ENCODE measurements at places on chromosomes 5 and 9.

GRCh38 chr9:131203431-131204218 is 72.7 kb downstream of the FAM78A start:
- no peak for DNase-seq

- no peak for DNase-seq
Measured at GRCh38 chr9:130029223-130029973, 13.6 kb downstream of the FNBP1 start.

DNA sequence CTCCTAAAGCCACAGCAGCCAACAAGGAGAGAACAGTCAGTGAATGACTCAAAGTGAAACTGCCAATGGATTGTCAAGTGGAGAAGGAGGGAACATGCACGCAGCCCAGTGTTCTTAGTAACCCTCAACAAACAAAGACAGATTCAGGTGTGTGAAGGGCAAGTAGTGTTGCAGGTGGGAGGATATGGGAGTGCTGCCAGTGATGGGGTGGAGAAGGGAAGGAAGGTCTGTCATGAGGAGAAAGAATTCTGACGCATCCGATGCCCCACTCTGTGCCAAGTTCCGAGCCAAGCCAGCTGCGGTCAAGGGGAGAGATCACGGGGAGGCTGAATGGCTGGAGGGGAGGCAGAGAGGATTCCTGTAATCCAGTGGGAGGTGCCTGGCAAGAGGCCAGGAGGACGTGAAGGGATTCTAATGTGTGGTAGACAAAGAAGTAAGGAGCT is 56.5 kb downstream of the CAST start:
- DNase-seq = no peak

DNA sequence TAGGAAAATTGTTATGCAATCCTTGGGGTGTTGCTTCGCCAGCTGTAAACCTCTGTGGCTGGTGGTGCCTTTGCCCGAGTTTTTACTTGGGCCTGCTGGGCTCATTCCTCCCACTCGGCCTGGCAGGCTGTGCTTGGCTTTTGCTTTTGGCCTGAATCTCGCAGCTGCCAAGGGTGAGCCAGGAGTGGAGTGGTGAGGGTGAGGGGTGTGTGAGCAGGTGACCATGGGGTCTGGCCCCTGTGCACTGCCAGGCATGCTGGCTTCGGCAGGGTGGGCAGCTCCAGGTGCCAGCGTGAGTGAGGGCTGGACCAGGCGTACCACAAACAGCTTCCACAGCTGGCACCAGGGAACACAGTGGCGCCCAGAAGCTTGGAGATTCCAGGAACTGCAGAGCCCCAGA is 12.6 kb upstream of the DHFR start:
- no peak for DNase-seq

DNA sequence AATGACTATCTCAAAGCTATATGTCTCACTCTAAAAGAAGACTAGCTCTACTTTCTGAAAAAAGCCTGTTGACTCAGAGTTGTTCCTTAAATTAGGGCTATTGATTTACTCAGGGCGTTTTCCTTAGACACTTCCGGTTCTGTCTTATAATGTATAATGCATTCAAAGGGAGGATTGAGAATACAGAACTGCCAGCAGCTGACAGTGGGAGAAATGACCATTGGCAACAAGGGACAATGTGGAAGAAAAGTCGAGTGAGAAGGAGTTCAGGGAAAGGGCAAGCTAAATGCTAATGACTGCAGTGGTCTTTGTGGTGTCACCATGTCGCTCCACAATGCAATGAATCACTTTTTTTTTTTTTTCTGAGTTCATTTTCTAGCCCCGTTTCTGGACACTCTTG is 65.7 kb upstream of the ANKH start:
- no peak for DNase-seq

- no peak for DNase-seq
Measured at GRCh38 chr5:60256546-60256945, 363.0 kb upstream of the PDE4D start.

DNA sequence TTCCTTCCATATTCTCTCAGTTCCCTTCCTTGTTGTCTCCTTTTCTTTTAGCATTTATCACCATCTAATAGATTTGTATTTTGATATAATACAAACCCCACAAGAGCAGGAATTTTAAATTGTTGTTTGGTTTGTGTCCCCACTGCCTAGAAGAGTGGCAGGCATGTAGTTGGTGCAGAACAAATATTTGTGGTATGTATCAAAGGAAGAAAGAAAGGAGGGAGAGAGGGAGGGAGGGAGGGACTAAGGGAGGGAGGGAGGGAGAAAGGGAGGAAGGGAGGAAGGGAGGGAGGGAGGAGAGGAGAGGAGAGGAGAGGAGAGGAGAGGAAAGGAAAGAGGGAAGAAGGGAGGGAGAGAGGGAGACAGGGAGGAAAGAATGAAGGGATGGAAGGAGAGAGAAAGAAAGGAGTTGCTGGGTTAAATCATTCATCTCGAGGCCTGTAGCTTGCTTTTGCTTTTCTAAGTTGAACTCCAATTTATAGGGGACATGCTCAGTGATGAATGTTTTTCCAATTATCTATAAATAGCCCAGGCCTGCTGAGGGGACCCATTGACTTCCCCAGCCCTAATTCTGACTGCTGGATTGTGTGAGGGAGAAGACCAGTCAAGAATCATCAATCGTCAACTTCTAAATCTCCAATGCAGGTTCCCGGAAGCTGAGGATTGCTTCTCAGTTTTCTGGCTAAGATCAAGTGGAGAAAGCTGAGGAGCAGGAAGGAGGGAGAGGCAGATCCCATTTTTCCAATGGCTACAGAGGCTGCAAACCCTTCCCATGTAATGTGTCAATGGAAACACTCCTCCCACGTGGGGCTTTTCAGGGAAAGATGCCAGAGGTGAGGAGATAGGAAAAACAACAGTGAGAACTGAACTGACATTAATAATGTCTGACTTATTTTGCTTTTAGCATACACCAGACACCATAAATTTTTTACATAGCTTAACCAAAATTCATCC is 320.7 kb downstream of the ASTN2 start:
- DNase-seq = no peak

DNA sequence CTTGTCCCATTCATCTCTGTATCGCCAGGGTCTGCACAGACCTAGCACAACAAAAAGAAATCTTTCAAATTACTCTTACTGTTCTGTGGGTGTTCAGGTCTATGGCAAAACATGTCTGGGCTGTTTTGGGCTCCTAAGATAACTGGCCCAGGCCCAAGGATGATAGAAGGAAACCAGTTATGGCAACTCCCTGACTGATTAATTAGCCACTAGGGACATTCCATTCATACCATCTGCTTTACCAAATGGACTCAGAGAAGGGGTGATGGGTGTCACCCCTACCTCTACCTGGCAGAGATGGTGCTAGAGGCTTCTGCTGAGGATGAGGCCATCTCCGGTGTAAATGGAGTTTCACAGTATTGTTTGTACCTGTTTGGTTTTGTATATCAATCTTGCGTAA is 1.9 kb downstream of the SLC31A2 start:
- no peak for DNase-seq

DNA sequence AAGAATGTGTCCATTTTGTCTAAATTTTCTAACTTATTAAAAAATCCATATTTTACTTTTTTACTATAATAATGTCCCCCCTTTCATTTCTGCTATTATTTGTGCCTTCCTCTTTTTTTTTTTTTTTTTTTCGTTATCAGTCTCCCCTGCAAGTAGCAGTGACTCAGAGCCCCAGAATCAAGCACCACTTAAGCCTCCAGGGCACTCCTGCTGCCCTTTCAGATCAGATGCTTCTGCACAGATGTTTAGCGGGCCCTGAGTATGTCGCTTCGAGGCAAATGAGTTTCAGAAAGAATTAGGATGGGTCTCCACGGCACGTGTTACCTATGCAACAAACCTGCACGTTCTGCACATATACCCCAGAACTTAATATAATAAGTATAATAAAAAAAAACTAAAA is 11.7 kb downstream of the MED7 start:
- DNase-seq = no peak

- no peak for DNase-seq
Measured at GRCh38 chr5:14298126-14298847, 155.1 kb downstream of the TRIO start.

GRCh38 chr5:141874262-141874964 is 3.8 kb downstream of the PCDH1 start:
- DNase-seq = no peak

DNA sequence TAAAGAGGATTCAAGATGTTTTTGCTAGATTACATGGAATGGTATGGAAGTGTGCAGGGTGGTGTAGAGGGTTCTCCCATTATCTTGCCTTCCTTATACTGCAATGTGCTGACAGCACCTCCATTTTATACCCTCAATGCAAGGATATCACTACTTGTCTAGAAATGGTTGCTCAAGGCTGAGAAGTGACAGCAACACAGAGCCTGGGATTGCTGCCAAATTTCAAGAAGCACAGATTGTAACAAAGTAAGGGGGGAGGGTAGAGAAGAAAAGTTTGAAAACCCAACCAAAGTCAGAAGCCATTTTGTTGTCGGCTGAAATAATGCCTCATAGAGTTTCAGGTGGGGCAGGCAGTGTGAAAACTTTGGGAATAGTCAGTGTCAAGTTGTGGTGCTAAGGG is 29.8 kb downstream of the PCDHAC2 start:
- no peak for DNase-seq

GRCh38 chr5:7080501-7080900 is 315.4 kb upstream of the ADCY2 start:
- no peak for DNase-seq

GRCh38 chr9:16217943-16218701 is 652.3 kb downstream of the BNC2 start:
- no peak for DNase-seq

DNA sequence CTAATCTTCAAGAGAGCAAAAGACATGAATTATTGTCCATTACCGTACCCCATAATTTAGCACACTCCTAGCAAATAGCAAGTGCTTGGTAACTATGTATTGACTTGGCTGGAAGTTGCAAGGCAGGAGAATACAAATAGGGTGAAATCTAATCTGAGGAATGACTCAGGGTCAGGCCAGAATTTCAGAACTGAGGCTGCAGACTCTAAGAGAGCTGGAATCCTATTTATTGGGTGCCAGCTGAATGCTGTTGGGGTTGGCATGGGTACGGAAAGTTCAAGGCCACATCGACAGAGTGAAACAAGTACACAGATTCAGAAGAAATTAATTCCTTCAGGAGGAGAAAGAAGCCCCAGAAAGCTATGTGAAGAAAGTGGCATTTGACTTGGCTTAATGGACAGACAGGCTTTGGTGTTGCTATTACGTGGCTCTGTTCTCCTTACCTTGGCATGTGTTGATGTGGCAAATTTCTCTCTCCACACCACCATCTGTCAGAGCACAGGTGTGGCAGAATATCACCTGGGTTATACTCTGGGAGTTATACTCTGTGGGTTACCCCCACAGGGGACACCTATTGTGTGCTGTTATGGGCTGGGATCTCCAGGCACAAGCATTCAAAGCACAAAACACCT is 20.9 kb upstream of the ASTN2 start:
- DNase-seq = no peak

GRCh38 chr9:137740312-137740711 is 121.5 kb downstream of the EHMT1 start:
- no peak for DNase-seq

- DNase-seq = no peak
Measured at GRCh38 chr5:157917491-157917890, 58.5 kb upstream of the CLINT1 start.

GRCh38 chr5:138258704-138259292 is 15.6 kb downstream of the GFRA3 start:
- DNase-seq = no peak

DNA sequence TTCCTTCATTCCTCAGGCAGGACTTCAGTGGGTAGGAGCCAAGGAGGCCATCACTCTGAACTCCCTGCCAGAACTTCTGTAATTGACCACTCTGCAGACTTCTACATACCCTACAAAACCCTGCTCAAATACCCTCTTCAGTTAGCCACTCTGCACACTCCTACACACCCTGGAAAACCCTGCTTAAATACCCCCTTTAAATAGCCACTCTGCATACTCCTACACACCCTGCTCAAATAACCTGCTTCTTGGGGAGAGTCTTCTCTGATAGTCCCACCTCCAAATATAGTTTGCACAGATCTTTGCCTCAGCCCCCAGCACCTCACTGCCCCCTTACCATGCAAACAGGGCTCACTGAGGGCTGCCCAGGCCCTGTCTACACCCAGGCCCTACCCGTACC is 18.6 kb upstream of the CARD19 start:
- DNase-seq = no peak

GRCh38 chr9:112252194-112252593 is 77.1 kb upstream of the SUSD1 start:
- DNase-seq = no peak

GRCh38 chr9:14148501-14149103 is 165.3 kb downstream of the NFIB start:
- DNase-seq = no peak

GRCh38 chr5:68243251-68243650 is 27.7 kb downstream of the PIK3R1 start:
- DNase-seq = no peak

GRCh38 chr5:72817671-72818266 is 1.3 kb downstream of the TNPO1 start:
- no peak for DNase-seq

GRCh38 chr9:135777623-135778177 is 75.7 kb downstream of the KCNT1 start:
- DNase-seq = no peak

- DNase-seq = no peak
Measured at GRCh38 chr5:178820001-178820400, 39.8 kb upstream of the ZNF354B start.

GRCh38 chr5:135683189-135683588 is 104.4 kb upstream of the CXCL14 start:
- DNase-seq = no peak

DNA sequence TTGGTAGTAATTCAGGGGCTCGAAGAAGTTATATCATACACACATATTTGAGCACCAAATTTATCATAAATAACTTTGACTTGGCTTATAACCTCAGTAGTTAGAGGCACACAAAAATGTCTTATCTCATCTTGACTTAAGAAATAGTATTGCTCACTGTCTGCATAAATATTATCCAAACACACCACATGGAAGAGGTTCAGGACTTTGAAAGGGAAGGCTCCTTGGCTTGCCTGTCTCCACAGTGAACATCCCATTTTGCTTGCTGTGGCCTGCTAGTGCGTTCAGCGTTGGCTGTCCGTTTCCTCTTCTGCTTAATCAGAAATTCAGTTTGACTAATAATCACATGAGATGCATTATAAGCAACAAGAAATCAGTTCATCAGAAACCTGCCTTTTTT is 13.9 kb downstream of the GRXCR2 start:
- DNase-seq = no peak

DNA sequence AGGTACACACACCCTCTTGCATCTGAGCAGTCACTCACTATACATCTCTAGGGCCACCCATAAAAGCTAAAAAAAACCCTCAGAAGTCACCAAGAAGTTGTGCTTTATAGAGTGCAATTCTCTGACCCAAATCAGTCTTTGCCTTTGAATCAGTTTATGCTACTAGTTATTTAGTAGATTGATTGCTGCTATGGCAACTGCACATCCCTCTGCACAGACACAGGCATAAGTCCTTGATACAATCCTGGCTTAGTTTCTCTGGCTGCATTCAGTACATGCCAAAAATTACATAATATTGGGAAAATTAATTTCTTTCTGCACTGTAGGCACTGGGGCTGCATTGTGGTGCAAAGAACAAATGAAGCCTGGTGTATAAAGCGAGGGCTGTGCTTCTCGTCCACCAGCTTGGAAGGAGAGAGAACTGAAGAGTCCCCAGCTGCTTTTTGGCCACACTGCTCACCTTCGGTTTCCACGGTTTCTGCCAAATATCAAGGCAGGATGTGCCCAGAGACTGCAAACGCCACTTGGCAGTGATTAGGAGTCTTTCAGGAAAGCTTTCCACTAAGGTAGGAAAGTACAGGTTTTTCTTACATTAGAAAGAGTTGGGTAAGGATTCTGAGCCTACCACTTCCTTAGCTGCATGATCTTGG is 258.4 kb downstream of the ELAVL2 start:
- DNase-seq = no peak

GRCh38 chr5:89584339-89584956 is 701.5 kb upstream of the MEF2C start:
- DNase-seq = no peak

Data from activated CD8-positive, alpha-beta memory T cell treated with anti-CD3 and anti-CD28 coated beads, Interleukin-2, amount 50 U/mL, for 4 hours (primary cell).